ENCODE measurements at places on chromosomes 7 and 10.

GRCh38 chr7:139675127-139676125 lies 102.4 kb downstream of the HIPK2 start:
- no peaks in the 10 kb centered on the region for H3K36me3 ChIP-seq
- no peak overlapping the region for H3K27ac ChIP-seq
- peaks cover 17% of the 10 kb centered on the region for H3K4me1 ChIP-seq

DNA sequence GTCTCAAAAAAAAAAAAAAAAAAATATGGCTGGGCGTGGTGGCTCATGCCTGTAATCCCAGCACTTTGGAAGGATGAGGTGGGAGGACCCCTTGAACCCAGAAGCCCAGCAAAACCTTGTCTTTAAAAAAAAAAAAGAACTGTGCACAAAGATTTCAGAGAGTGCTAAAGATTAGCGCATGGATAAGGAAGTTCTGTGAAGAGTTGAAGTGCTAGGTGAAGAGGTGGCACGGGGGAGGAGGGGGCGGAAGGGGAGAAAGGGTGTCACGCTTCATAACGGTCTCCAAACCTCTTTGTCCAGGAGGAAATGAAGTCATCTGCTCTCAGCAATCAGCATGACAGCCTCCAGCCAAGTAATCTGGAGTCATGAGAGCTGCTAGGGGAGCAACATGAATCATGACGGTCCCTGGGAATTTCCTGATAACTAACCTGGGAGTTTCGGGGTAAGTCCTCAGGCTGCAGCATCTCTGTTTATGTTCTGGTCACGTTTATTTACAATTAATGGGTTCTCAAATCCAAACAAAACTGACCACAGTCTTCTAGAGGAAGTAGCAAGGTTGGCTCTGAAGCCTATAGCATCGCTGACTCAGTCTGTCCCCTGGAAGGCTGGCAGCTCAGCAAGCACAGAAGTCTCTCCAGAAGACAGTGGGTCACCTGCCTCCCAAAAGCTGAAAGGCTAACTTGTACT lies 1.9 kb upstream of the PLAU start:
- H3K4me1 ChIP-seq, result peaks cover 78% of the 10 kb centered on the region
- no peaks in the 10 kb centered on the region for H3K27me3 ChIP-seq
- peak overlapping the region; percentile 100 for H3K4me3 ChIP-seq
- peak overlapping the region; percentile 84 for H3K27ac ChIP-seq

GRCh38 chr7:5634107-5634950 lies 147.1 kb downstream of the RNF216 start:
- DNase-seq, result no peak
- no peak overlapping the region for H3K27ac ChIP-seq

DNA sequence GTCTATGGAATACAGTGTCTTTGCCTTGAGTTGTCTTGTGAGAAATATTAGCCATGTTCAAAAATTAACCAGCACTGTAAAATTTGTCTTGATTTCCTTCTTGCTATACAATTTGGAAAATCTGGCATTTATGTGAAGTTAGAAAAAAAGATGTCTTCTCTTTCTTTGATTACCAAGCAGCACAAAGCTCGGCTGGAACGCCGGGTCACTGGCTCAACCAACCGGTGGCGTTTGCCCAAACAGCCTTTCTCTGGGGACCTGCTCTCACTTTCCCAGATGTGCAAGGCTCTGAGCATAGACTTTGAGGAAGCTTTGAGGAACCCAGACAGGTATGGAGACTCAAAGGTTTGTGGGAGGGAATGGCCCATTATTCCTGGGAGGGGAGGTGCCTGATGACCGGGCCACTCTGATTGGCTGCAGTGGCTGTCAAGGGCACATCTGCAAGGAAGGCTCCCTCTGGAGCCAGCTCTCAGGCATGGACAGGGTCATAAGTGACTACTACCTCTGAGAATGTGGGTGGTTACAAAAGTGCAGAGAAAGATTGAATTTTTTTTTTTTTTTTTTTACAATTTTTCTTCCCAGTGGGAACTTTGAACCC lies 5.6 kb downstream of the BTBD16 start:
- H3K36me3 ChIP-seq, result no peaks in the 10 kb centered on the region
- H3K27me3 ChIP-seq, result no peaks in the 10 kb centered on the region

GRCh38 chr7:26153823-26154783 lies 2.1 kb downstream of the NFE2L3 start:
- H3K36me3 ChIP-seq, result peaks cover 54% of the 10 kb centered on the region
- H3K27ac ChIP-seq, result peak overlapping the region; percentile 84
- peak overlapping the region; percentile 98 for H3K4me3 ChIP-seq
- no peaks in the 10 kb centered on the region for H3K27me3 ChIP-seq
- DNase-seq, result peak; percentile 83

All from Calu3 (cell line).